SW 1271 (cell line): ENCODE measurements at places on chromosomes 4 and X.

- no peak for DNase-seq
These were observed 47.8 kb downstream of the MAP7D3 start for GRCh38 chrX:136203438-136203837.

- no peak for DNase-seq
These were observed 457.6 kb downstream of the KCTD8 start for GRCh38 chr4:43990963-43991362.

- DNase-seq = no peak
These were observed 89.8 kb downstream of the PHKA2 start for GRCh38 chrX:18894156-18894555.

DNA sequence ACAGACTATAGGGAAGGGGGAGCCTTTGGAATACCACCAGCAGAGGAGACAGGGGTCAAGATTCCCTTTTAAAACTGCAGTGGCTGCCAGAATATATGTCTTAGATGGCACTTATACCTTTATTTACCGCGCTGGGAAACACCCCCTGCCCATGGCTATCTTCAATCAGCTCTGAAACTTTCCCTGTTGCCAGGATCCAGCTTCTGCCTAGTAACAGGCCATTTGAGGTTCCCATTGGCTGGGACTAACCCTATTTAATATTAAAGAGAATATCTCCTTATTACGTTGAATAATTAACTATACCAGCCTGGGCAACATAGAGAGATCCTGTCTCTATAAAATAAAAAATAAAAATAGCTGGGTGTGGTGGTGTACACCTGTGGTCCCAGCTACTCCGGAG is 23.8 kb downstream of the SOWAHB start:
- DNase-seq = no peak

- DNase-seq = no peak
These were observed 121.2 kb upstream of the LNX1 start for GRCh38 chr4:53712408-53713020.

- no peak for DNase-seq
These were observed 120.3 kb upstream of the AFF2 start for GRCh38 chrX:148380107-148380506.

- DNase-seq = peak; percentile 87
These were observed 224.0 kb downstream of the APBB2 start for GRCh38 chr4:40990236-40990898.

GRCh38 chrX:45823536-45823935 is 622.9 kb upstream of the DIPK2B start:
- no peak for DNase-seq

DNA sequence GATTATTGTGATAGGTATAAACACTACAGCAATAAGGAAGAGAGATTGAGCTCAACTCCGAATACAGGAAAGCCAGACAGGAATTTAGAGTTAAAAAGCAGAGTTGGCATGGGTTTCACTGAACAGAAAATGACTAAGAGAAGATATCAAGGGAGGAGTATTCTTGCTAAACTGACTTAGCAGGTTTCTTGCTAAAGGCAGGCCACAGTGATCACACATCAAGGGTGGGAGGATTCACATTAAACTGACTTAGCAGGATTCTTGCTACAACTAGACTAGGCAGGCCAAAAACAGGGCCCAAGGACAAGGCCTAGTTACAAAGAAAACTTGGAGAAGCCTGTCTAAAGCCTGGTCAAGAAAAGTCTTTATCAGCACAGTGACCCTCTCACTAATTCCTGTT is 195.1 kb downstream of the MAGEB5 start:
- no peak for DNase-seq
